Uterus (tissue), 4 donors: ENCODE measurements at places on chromosomes 3 and 15. TPM values are rescaled to one million over a fixed set of nuclear protein-coding genes. Genes with fewer than 3 reads are reported as not detected.

The KIF7 gene
- total RNA-seq = 2.0 TPM

- no peaks in the 10 kb centered on the region for H3K36me3 ChIP-seq
- H3K27ac ChIP-seq = no peak overlapping the region
- H3K4me1 ChIP-seq = no peaks in the 10 kb centered on the region
These were observed 14.7 kb upstream of the DIS3L start for GRCh38 chr15:66278671-66279070.

The HDC gene
- total RNA-seq = 3.6 TPM

The BTBD1 gene
- 140 TPM for total RNA-seq

- H3K27me3 ChIP-seq = no peaks in the 10 kb centered on the region
- H3K4me1 ChIP-seq = no peaks in the 10 kb centered on the region
- H3K36me3 ChIP-seq = no peaks in the 10 kb centered on the region
- H3K27ac ChIP-seq = no peak overlapping the region
- H3K4me3 ChIP-seq = no peak overlapping the region
- DNase-seq = no peak
These were observed 155.6 kb upstream of the HES1 start for GRCh38 chr3:193980326-193980725.
